ENCODE measurements at places on chromosomes 1 and 21.

- no peak for DNase-seq
These were observed 17.6 kb downstream of the RGS1 start for GRCh38 chr1:192592981-192593708.

DNA sequence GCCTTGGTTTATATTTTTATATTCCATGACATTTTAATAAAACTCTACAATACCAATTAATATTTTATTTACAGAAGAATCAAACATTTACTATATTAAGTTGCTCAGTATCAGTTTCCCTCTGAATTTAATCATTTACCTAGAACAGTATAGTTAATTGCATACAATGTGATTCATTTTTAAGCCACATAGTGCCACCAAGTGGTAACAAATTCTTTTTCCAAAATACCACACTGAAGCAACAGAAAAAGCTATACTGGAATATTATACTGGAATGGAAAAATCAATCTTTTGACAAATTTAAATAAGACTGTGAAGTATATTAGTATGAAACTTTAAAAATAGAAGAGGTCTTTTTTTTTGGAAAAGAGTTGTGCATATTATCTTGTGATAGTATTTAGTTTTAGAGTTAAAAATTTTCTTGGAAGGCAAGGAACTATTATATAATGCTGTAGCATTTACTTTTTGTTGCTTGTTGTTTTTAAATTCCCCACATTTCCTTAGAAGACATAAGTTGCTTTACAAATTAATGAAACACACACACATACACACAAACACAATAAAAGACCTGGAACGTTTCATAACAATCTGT, 57.3 kb downstream of the ZNF644 start:
- no peak for DNase-seq

GRCh38 chr21:43298546-43299440, 128.1 kb downstream of the SIK1 start:
- DNase-seq: no peak

- no peak for DNase-seq
These were observed 89.0 kb upstream of the MACF1 start for GRCh38 chr1:39115271-39116110.

DNA sequence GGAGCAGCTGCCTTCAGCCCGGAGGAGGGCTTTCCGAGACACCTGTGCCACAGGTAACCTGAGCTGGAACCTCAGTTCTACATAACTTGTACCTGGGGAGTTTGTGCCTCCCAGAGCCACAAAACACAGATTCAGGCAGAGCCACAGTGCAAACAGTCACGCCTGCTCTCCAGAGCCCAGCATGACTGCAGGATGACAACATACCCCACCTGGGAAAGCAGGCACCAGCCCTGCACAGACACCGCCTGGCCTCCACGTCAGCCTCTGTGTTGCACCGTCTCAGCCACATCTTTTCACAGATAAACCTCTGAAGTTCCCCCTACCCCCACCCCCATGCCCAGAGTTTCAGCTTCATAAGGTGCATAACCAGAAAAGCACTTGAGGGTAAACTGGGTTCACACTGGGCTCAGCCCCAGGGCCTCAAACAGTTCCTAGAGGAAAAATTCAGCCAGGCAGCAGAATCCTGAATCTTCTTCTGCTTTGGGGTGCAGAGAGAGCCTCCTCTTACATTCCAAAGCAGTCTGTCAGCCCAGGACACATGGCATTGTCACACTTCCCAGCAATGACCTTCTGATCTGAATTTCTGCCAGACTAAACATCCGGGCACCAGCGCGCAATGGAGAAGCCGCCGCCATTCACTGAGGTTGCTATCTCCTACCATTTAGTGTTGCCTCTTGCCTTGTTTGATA, 229.5 kb downstream of the TOMM20 start:
- DNase-seq: no peak
